ENCODE measurements at places on chromosomes 12 and 14.
A peak's percentile ranks its signal among the peaks of the same experiment; 100 is the strongest.

GRCh38 chr12:133233993-133234564 lies 1.6 kb downstream of the ANHX start:
- DNase-seq = no peak

DNA sequence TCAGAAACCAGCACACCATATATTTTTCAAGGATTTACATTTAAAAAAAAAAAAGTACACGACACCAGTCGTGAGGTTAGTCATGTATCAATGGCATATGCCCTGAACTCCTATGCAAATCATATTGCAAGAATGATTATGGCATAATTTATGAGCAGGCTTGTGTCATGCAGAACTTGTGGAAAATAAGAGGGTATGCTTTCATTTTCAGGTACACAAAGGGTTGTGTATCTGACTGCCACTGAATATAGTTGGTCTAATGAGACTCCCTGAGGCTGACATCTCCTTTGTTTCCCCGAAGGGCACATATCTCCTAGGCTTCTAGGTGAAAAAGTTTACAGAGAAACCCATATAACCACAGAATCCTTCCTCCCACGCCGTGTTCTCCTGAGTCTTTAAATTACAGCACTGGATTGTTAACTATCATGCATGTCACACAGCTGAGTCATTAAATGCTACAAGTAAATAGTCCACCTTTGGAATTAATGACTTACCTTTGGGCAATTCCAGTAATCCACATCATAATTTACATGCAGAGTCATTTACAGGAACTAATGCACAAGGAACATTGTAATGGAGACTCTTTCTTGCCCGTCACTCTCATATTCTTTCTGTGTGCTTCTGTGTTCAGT lies 356.7 kb upstream of the DIO2 start:
- no peak for DNase-seq

GRCh38 chr12:115946092-115946491 lies 331.4 kb downstream of the MED13L start:
- DNase-seq = no peak

DNA sequence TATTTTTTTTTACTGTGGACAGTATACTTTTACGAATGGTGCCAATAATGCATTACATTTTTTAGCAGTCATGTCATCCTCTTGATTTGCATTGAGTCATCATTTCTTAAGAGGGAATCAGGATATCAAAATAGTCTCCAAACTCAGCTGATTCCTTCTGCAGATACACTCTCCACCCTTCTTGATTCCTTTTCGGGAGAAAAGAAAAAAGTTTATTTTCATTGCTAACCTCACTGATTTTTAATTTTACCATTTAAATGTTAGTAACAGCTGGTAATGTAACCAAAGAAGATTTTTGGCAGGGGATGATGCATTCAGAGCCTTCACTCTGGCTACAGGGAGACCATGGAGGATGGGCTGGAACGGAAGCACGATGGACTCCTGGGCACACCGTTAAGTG lies 47.5 kb downstream of the MRPL42 start:
- DNase-seq = no peak

DNA sequence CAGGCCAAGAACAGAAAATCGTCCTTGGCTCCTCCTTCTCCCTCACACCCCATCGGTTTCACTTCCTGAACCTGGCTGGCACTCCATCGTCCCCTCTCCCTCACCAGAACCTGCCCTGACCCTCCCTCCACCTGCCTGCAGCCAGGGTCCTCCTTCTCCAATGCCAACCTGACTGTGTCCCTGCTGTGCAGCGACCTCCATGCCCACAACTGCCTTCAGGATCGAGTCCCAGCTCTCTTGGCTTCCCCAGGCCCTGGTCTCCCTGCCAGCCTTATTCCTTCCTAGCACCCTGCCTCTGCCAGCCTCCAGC lies 19.8 kb downstream of the HVCN1 start:
- no peak for DNase-seq

DNA sequence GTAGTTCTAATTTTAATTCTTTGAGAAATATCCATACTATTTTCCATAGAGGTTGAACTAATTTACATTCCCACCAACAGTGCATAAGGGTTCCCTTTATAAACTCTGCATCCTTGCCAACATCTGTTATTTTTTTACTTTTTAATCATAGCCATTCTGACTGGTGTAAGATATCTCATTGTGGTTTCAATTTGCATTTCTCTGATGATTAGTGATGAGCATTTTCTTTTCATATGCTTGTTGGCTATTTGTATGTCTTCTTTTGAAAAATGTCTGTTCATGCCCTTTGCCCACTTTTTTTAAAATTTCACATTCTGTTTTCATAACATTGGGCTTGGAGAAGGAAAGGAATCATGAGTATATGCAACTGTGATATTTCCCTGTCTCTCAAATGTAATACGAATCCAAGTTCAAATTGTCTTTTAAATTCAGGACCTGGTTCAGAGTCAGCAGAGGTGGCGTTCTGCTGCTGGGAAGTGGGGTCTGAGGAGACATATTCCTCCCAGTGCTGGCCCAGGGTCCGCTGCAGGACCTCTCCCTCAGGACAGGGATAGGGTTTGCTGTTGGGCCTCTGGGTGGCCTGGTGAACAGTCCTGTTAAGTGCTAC lies 81.2 kb upstream of the ETV6 start:
- no peak for DNase-seq

- DNase-seq = no peak
Measured at GRCh38 chr12:81596558-81596957, 162.6 kb downstream of the PPFIA2 start.

DNA sequence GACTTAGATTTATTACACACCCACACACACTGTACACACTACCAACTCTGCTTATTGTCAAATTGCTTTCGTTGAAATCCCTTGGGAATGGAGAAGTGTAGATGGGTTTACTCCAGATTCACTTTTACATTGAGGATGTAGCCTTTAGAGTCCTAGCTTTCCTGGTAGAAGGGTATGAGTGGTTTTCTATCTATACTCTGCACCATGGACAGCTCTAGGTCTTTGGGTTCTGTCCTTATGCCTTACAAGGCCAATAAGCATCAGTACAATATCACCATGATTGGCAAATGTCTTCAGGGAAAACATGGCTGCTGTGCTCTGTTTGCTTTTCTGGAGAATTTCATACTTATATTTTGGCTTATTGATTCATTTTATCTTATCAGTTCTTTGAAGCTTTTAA lies 1063.9 kb downstream of the SLC6A15 start:
- no peak for DNase-seq

- no peak for DNase-seq
Measured at GRCh38 chr12:60021235-60021634, 425.4 kb downstream of the SLC16A7 start.

GRCh38 chr12:8637244-8637643 lies 24.6 kb upstream of the AICDA start:
- DNase-seq = no peak

- DNase-seq = no peak
Measured at GRCh38 chr14:52703225-52703624, 3.8 kb upstream of the PSMC6 start.

DNA sequence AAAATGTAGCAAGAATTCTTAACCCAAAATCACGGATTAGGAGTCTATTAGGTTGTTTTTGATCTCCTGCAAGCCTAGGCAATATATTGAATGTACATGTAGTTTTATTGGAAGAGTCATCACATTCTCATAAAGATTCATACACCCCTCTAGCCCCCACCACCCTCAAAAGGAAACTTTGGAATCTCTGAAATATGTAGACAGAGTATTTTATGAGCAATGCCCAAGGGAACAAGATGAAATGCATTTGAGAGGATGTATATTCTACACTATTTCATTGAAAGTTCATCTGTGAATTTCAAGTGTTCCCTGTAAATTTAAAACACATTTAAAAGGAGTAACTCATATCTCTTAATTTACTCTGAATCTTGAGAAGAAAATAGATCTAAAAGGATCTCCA lies 103.7 kb downstream of the SYT1 start:
- DNase-seq = no peak

GRCh38 chr12:60849723-60850122 lies 1253.9 kb downstream of the SLC16A7 start:
- no peak for DNase-seq

DNA sequence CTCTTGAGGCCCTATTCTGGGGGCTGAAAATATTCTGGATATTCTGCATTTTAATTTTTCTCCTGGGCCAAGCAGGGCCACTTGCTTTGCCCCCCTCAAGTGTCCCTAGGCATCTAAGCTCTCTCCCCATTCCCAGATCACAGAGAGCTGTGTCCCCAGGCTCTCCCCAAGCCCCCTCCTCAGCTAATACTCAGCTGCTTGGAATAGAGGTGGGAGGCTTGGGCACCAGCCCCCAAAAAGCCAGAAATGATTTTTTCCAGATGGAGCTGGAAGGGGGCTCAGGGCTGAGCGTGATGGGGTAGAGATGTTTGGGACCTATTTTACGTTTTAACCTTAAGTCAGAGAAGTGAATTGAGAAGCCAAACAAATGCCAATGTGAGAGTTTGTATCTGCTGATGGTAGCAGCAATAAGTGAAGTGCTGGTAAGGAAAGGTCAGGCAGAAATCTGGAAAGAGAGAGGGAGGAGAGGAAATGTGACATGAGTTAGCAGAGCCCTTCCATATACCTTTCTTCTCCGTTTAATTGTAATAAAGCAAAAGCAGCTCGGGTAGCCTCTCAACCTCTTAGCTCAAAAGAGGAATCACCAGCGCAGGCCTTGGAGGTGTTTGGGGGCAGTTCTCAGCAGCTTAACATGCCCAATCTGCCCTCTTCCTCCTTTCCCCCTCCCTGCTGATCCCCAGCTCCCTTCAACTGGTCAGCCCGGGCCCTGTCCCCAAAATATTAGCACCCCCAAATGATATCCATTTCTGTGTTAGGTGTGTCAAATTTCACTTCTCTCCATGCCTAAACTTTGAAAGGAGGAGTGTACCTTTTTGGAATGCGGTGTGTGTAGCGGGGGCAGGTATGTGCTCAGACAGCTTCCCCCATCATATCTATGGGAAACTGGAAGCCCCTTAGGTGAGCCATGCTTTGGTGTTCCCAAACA lies 5.0 kb upstream of the HOXC6 start:
- DNase-seq = no peak

GRCh38 chr14:69863083-69863482 lies 16.1 kb upstream of the SMOC1 start:
- DNase-seq = no peak

- DNase-seq = no peak
Measured at GRCh38 chr12:69583203-69583602, 2.1 kb upstream of the CCT2 start.

GRCh38 chr14:104436047-104436591 lies 143.4 kb upstream of the C14orf180 start:
- no peak for DNase-seq

DNA sequence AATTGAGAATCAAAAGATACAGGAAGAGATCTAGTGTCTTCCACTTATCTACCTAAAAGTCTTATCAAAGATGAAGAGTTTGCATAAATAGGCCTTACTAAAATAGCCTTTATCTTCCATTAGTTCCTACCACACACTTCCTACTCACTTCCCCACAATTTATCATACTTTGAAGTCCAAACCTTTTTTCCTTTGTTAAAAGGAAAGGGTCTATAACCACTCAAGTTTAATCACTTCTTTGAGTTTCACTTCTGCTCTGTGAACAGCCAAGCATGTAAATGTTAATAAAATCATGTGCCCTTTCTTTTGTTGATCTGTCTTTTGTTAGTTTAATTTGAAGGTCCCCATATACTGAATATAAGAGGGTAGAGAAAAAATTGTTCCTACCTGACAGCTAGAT lies 114.5 kb downstream of the PHLDA1 start:
- DNase-seq = no peak

- no peak for DNase-seq
Measured at GRCh38 chr12:122366685-122367475, 55.6 kb downstream of the CLIP1 start.

- DNase-seq = peak; percentile 90
Measured at GRCh38 chr12:49088150-49088931, 6.3 kb downstream of the DHH start.

DNA sequence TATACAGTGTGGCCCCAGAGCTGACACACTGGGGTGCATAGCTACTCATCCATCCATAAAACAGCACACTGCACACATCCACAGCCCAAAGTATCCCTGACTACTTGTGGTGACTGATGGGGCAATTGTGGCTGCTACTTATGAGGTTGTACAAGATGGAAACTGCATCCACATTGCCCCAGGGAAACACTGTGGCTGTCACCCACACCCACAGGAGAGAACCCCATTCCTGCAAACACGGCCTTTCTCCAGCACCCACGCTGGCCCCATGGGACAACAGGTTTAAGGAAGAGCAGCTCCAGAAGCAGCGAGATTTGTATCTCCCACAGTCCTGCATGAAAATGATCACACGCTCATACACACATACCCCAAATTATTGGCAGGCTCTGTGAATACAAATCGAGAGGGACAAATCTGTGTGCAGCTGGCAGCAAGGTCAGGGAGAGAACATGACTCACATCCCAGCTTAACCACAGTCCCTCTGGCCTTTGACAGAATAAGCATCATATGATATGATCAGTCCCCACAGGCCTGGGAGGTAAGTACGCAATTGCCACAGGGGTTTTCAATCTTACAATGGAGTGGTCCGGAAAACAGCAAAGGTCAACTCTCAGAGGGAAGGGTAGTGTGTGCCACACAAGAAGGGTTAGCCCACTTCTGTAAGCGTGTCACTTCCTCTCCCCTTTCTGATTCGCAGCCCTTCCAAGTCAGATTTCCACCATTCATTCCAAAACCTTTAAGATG lies 61.9 kb downstream of the ESR2 start:
- DNase-seq = no peak

DNA sequence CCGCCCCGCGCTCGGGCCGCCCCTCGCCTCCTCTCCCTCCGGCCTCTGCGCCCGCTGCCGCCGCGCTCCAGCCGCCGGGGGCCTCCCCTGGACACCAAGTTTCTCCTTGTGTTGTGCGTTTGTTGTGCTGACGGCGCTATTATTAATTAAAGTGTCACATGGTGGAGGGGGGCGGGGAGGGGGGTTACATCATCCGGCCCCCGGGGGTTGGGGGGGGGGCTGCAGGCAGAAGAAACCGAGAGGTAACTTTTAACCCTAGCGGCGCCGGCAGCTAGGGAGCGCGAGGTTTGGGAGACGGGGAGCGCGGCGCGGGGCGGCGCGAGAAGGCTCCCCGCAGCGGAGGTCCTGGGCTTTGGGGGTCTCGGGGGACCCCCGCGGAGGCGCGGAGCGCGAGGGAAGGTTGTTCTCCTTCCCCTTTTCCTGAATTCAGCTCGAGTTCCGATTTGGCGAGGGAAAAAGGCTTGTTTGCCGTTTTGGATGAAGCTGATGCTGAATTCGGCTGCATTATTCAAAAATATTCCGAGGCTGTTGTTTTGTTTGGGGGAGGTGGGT lies at the start of gene HRK:
HRK (minus strand) TSS at position 117 of the 552 bp plus-strand sequence. CDS start 134 bp downstream, outside the sequence.
- peak; percentile 63 for DNase-seq

DNA sequence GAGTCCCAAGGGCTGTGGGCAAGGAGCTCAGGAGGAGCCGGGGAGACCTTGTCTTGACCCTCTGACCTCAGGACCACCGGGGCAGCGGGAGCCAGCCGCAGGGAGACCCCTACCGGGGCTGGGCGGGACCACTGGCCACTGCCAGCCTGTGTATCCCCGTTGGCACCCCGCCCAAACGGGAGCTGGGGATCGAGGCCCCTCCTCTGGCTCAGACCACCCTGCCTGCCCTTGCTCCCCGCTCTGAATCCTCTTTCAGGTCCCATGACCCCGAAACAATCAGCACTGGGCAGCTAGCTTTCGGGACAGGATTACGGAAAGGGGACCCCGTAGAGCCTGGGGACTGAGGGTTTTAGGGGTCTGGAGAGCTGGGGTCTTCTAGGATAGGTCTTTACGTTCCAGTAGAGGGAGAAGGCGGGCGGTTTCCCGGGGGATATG lies 1.3 kb downstream of the GLI1 start:
- DNase-seq = no peak

GRCh38 chr12:6183689-6184428 lies 16.3 kb upstream of the CD9 start:
- DNase-seq = no peak
